ENCODE measurements at places on chromosomes 16 and 17. TPM values are rescaled to one million over a fixed set of nuclear protein-coding genes. Genes with fewer than 3 reads are reported as not detected.

PRR15L gene
- total RNA-seq, result 12.2 TPM

GLIS2 gene
- 11.7 TPM for total RNA-seq

MT1G gene
- 2.9 TPM for total RNA-seq

NOS2 gene
- 0.23 TPM for total RNA-seq

PRSS27 gene
- total RNA-seq, result 3.1 TPM

HBQ1 gene
- total RNA-seq, result not detected

C16orf86 gene
- total RNA-seq, result 2.7 TPM

LRRC37A gene
- total RNA-seq, result 7.7 TPM

MYO15A gene
- 1.8 TPM for total RNA-seq

Data from ureter (tissue), 1 donor.